ENCODE measurements at places on chromosomes 6 and 20.

GRCh38 chr6:4956625-4957024 is 47.2 kb downstream of the RPP40 start:
- no peak for DNase-seq

DNA sequence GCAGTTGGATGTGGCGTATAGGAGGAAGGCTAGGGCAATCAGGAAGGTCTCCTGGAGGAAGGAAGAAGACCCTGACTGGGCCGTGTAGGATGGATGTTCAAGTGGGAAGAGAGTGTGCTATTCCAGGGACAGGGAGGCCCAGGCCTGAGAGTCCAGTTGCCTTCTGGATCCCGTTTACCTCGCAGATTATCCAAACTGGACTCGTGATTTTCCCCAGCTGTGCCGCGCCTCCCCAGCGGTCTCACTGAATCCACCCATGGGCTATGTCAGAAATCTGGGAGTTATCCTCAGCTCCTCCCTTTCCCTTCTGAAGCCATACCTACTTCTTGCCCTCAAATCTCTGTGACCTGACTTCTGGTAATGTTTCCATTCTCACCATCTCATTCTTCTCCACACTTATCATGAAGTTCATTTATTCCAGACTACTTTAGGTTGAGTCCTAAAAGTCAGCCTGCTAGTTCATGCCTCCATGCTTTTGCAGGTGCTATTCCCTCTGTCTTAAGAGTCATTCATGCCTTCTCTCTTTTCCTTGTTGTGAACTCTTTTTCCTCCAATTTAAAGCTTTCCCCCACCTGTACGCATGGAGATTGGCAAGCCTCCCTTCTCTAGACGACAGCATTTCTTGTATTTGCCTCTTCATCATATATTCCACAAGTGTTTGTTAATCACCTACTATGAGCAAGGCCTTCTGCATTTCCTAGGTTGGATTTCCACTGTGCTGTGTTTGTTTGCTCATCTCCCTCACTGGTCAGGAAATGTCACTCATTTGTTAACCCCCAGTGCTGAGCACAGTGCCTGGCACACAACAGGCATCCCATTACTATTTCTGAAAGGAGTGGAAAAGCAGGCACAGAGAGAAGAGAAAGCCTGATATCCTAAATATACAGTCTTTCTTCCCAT is 2.7 kb downstream of the SDCBP2 start:
- no peak for DNase-seq

DNA sequence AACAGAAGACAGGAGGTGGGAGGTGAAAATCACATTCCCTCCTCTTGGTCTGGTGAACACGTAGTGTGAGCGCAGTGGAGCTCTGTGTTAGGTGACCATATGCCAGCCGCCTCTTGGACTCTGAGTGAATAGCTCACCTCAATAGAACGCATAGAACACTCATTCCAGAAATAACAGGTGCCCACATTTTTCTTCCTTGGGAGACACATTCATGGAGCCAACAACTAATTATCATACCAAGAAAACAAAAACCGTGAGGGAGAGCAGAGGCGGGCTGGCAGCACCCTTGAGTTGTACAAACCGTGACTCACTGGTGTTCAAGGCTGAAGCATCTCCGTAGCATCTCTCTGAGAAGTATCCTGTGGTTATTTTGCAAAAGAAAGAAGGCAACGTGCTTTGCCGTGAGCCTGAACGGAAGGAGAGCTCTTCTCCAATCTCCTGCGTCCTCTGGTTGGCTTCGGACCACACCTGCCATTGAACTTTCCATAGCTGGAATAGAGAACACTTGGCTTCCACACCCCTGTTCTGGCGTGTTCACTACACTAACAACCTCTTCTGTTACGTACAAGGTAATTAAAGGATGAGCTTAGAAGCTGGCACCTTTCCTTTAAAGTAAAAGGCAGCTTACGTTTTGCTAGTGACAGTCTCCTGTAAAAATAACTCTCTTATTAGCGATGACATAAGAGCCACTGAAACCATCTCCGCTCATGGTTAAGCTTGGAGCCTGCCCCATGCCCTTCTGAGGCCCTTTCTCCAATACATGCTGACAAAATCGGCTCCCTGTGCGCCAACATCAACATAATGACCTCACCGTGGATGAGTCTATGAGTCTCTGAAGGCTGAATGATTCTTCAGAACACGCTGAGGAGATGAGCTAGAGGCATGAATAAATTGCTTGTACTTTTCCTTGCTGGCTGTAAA is 30.2 kb upstream of the SGK1 start:
- no peak for DNase-seq

GRCh38 chr6:83068616-83069015 is 1.1 kb downstream of the DOP1A start:
- DNase-seq: no peak

DNA sequence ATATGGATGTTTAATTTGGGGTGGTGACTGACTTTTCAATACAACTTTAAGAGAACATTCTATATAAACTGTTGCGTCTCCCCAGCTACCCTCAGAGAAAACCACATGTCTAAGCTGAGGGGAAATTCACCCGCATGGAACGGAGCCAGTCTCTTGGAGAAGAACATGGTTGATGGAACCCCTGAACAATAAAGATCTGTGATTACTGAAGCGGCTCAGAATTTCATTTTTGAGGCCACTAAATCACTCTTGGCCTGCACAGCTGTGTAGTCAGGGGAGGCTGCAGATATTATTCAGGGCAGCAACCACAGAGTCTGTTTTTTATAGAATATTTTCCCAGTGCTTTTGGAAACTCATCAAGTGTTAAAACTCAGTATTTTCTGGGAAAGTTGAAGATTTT is 73.8 kb downstream of the EYA4 start:
- DNase-seq: no peak

GRCh38 chr6:38676974-38677544 is 25.9 kb downstream of the GLO1 start:
- no peak for DNase-seq

DNA sequence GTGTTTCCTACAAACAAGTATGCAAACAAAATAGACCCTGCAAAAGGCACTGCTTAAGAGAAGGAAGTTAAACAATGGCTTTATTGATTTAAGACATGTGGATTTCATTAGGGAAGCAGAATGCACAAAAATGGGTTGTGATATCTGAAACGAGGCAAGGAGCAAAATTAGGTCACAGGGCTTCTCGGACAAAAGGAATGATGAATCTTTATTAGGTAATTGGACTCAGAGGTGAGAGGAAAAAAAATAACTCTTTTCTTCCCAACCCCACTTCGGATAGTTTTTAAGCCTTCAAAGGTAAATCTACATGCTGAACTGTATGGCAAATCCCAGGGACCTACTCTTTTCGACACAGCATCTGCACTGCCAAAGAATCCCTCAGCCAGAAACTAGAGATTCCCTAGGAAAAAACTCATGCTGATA is 183.0 kb upstream of the TAB2 start:
- no peak for DNase-seq

DNA sequence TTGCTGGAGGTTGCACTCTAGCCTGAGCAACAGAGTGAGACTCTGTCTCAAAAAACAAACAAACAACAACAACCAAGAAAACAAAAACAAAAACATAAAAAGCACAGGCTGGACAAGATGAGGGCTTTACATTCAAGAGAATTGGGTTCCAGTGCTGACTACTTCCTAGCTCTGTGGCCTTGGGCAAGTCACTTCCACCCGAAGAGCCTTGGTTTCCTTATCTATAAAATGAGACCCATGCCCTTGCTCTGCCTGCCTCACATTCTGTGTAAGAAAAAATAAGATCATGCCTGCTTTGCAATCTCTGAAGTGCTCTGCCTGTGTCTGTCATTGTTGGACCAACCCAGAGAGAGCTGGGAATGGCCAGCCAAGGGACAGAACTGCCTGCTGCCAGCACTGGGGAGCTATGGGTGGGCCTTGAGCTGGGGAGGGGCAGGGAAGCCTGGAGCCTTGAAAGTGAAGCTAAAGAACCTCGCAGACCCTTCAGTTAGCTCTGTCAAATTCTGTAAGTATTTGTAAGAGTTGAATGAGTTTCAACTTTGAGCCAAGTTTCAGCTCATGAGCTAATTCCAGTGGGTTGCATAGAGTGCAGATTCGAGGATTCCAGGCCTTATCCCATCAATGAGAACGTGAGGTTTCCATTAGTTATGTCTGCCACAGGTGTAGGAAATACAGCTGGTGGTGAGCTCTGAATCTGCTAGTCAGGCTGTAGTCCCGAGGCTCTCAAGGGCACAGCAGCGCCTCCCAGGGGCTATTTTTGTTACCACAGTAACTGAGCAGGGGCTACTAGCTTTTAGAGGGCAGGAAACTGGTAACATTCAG is 93.2 kb downstream of the DLGAP4 start:
- peak; percentile 29 for DNase-seq

DNA sequence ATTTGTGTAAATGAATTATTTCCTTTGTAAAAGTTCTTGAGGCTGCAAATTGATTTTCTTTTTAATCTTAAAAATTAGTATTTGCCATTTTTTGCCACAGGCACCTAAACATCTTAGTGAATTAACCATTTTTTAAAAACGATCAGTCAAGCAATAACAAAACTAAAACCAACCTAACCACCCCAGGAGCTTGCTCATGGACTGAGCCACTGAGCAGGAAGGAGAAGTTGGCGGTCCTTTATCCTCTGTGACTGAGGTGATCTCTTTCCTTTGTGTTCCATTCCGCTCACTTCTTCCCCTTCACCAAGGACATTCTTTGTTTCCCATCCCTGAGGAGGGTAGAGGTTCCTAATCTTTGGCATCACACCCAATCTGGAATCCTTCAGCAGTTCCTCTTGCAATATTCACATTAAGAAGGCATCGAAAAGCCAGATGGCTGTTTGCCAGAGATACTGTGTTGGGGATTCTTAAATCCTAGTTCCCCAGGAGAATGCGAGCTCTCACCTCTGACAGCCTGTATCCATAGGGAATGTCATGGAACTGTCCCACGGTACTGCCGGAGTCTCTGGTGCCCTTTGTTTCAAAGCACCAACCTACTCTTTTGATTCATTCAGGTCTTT is 30.5 kb downstream of the RPRD1B start:
- DNase-seq: no peak

GRCh38 chr20:4873396-4873795 is 127.9 kb downstream of the SLC23A2 start:
- DNase-seq: no peak

GRCh38 chr20:40562031-40562430 is 127.0 kb downstream of the MAFB start:
- DNase-seq: peak; percentile 73

DNA sequence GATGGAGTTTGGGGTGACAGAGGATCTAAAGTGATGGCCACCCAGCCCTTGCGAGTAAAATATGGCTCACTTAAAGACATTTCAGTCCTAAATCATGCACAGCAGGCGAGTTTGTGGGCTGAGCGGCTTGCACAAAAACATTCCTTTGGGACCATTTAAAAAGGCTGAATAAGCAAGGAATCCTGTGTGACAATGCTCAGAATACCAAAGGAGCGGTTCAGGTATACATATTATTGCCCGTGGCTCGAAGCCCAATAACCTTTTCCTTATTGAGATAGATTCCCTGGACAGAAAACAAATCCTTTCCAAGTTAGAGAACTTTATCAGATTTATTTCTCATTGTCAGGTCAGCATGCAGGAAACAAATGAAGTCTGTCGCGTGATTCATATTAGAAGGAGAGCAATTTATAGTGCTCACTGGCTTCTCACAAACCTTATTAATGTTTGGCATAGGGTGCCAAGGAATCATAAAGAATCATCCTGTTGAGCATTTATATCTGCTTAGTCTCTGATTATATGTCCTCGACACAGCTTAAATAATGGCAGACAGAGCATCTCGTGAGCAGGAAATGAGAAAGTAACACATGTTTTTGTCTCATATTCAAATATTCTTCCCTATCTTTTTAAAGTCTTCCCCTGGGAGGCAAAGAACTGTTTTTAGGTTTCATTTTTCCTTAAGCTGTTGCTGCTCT is 121.3 kb downstream of the TRMT11 start:
- no peak for DNase-seq

DNA sequence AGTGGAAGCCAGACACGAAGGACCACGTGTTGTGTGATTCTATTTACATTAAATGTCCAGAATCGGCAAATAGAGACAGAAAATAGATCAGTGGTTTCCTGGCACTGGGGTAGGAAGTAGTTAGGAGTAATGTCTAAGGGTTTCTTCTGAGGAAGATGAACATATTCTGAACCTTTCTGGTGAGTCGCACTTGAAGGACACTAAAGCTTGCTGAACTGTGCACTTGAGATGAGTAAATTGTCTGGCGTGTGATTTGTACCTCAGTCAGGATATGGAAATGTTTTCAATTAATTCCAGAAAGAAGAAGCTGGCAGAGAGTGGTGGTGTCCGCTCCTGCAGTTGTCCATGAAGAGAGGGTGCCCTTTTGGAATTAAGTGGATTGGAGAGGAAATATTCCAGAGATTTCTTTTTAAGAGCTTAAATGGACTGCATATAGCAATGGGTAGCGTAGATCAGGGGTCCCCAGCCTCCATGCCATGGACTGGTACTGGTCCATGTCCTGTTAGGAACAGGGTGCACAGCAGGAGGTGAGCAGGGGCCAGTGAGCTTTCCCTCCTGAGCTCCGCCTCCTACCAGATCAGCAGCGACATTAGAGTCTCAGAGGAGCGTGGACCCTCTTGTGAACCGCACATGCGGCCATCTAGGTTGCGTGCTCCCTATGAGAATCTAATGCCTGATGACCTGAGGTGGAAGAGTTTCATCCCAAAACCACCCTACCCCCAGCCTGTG is 12.4 kb upstream of the KIF25 start:
- no peak for DNase-seq

DNA sequence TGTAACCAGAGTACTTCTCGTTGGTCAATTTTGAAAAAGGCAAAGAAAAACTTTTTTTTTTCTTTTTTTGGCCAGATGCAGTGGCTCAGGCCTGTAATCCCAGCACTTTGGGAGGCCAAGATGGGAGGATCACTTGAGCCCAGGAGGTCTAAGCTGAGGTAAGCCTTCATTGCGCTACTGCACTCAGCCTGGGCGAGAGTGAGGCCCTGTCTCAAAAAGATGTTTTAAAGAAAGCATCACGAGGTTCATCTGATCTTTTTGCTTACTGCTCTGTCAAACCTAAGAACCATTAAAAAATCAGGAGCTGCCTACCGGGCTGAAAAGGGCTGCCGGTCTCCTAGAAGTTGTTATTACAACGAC is 607 bp downstream of the LYRM2 start:
- no peak for DNase-seq

DNA sequence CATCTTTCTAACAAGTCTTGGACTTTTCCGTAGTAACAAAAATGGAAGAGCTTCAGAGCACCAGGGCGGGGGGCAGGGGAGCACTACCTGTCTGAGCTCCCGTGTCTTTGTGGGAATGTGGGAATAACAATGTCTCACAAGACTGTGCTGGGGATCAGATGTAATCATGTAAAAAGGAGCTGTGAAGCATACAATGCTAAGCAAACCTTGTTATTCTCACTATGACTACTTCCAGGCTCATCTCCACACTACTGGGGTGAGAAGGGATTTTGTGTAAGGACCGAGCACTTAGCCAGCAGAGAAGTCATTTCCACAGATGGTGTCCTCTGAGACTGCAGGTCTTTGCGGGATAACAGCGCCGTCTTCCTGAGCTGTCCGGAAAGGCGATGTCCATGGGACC is 27.1 kb downstream of the PRR18 start:
- no peak for DNase-seq

GRCh38 chr20:57224641-57225138 is 41.8 kb downstream of the BMP7 start:
- DNase-seq: no peak

- DNase-seq: no peak
Observed at GRCh38 chr6:163640641-163641040, 226.1 kb downstream of the QKI start.
